Activated naive CD4-positive, alpha-beta T cell treated with anti-CD3 and anti-CD28 coated beads, Interleukin-2, amount 50 U/mL, for 72 hours (primary cell): ENCODE measurements at places on chromosomes 12 and 14.

GRCh38 chr14:68682166-68683103, 110.4 kb downstream of the ZFP36L1 start:
- no peak for DNase-seq

DNA sequence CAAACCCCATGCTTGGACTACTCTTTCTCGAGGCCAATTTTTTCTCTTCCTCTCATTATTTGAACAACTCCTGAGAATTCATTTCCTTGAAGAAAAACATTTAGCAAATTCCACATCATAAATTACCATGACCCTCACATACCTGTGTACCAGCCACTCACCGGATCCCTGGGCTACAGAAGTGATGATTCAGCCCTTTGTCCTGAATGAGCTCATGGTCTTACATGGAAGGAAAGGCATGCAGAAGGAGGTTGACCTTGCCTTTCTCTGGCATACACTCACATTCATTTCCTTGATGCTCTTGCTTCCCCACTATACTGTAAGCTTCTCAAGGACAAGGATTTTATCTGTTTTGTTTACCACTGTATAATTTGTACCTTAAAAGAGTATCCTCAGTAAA, 191.5 kb downstream of the SLC5A8 start:
- no peak for DNase-seq

- no peak for DNase-seq
These were observed 57.8 kb upstream of the FUT8 start for GRCh38 chr14:65354715-65355114.

DNA sequence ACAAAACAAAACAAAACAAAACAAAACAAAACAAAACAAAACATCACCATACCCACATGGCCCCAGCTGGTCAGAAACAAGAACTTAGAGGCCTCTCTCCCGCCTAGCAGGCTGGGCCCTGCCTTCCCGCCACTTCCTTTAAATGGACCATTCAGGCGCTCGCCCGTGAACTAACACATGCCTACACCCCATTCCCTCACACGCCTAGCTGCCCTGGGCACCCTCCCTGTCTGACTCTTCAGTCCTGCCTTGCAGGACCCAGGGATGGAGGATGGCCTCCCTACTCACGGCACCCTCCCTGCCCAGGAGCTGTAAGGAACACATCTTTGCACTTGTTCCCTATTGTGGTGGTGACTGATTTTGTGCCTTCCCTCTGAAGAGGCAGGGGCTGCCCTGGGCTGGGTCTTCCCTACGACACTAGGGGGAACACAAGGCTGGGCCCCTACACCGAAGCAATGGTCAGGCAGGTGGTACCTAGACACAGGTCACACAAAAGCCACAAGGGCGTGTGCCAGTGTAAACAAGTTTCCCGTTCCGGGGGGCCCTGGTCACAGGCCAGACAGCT, 21.5 kb downstream of the P2RX2 start:
- DNase-seq, result no peak

- DNase-seq, result no peak
These were observed 5.4 kb upstream of the YEATS4 start for GRCh38 chr12:69354172-69354555.

GRCh38 chr12:117835156-117835555, 133.6 kb downstream of the KSR2 start:
- no peak for DNase-seq

GRCh38 chr12:124518051-124518932, 49.1 kb downstream of the NCOR2 start:
- DNase-seq, result no peak
